ENCODE measurements at places on chromosomes 7 and 10. TPM values are rescaled to one million over a fixed set of nuclear protein-coding genes. Genes with fewer than 3 reads are reported as not detected.

The PPIA gene
- total RNA-seq = 3,706 TPM

The PIK3CG gene
- 0.13 TPM for total RNA-seq

The OR9A2 gene
- total RNA-seq = not detected

The LZTS2 gene
- 65.5 TPM for total RNA-seq

The PPP3CB gene
- 34.8 TPM for total RNA-seq

The ASAH2 gene
- total RNA-seq = 6.5 TPM

The CELF2 gene
- 0.44 TPM for total RNA-seq

The CYP3A7 gene
- total RNA-seq = not detected

All from Panc1 (cell line).